T-helper 1 cell (primary cell): ENCODE measurements at places on chromosomes 12 and 14.

DNA sequence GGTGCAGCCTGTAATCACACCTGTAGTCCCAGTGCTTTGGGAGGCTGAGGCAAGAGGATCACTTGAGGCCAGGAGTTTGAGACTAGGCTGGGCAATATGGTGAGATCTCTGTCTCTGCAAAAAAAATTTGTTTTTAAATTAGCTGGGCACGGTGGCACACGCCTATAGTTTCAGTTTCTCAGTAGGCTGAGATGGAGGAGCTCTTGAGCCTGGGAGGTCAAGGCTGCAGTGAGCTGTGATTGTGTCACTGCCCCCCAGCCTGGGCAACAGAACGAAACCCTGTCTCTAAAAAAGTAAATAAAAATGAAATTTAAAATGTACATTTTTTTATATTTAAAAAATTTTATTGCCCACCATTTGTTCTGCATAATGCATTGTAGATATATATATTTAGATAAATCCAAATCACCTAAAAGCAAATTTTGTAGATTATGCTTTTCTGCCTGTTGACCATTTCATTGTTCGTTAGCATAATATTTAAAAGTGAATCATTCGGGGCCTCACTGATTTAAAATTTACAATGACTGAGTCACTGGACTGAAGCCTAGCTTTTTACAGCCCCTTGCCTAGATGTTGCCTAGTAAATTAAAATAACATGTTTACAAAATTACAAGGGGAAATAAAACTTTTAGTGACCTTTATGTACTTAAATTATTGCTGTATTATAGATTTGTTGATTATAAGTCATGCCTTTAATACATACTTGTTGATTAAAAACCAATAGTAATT lies 87.9 kb downstream of the USP15 start:
- no peak for DNase-seq

DNA sequence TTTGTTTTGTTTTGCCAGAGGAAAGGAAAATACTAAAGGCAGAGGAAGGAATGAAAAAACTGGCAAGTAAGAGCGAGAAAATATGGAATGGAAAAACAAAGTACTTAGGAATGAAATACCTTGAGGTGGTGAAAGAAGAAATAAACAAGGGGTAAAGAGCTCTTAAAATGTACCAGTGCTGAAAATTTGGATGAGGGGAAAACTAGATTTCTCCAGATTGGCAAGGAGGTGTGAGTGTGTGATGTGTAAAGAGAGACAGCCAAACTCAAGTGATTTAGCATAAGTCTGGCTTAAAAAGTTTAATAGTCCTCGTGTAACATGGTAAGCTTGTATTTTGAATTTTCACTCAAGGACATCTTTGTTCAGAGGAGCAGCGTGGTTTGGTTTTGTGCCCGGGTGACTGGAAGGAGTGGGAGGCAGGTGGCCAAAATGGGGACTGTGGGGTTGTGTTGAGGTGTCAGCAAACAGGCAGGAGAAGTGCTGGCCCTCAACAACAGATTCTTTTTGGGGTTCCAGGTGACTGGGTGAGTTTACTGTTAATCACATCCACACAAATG lies 102.7 kb downstream of the DACT1 start:
- no peak for DNase-seq

GRCh38 chr12:98893126-98893674 lies 248.1 kb downstream of the APAF1 start:
- no peak for DNase-seq

DNA sequence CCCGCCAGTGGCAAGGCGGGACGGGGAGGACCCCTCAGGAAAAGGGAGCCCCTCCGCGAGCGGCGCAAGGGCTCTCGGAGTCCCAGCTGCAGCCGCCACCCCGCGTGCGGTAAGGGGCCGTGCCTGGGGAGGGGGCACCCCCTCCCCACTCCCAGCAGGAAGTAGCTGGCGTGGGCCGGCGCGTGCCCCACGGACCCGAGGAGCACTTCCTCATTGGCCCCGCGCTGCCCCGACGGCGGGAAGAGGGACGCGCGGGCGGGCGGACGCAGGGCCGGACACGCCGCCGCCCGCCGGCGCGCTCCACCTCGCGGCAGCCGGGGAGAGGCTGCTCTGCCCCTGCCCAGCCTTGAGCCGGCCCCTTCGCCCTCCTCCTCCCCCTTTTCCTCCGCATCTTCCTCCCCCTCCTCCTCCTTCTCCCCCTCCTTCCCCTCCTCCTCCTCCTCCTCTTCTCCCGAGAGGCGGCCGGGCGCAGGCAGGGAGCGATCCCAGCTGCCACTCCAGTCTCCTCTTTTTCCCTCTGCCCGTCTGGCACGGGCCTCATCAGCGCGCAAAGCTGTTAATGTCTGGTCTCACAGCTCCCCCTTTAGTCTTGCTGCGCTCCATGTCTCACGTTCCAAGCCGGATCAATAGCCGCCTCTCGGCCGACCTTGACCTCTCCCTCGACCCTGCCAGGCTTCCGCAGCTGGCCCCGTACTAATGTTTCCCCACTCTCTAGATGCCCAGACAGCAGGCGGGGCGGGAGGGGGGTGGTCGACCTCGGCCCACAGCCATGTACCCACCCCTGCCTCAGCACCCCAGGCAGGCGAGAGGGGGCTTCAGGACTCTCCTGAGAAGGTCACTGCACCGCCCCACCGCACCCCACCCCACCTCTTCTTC lies 2.6 kb upstream of the BCL11B start:
- no peak for DNase-seq

DNA sequence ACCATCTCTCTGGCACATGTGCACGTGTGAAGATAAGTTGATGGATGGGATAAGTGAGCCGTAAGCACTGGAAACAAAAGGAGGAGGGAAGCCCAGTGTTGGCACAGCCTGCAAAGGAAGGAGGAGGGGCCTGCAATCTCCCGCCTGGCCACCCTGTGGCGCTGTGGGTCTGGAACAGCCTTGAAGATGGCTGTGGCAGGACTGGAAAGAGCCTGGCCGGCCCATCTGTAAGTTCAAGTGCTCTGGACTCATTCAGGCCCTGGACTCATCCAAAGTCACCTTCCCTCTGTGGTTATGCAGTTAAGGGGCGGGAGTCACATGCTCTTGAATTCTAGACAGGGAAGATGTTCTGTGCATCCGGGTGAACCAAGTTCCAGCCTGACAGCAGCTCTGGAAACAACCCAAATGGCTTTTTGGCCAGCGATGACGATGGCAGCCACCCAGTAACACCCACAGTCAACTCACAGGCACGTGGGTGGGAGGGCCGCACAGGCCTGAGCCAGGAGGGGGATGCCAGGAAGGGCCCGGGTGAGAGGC lies 50.4 kb downstream of the CHGA start:
- no peak for DNase-seq

DNA sequence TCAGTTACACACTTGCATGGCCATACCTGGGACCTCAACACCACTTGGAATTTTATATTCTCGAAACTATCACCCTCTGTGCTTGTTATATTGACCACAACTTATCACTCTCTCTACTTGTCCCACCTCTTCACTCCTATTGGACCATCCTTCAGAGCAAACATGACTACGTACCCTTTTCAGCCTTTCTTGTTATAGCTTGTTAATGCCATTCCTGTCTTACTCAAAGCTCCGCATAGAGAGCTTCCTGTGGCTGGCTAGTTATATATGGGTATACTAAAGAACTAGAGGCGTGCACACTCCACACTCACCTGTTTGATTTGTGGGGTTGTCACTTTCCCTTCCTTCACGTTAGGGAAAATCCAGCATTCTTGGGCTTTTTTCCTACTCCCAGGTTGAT lies 26.3 kb upstream of the FRS2 start:
- DNase-seq: no peak

GRCh38 chr14:77083082-77083481 lies 15.0 kb upstream of the CIPC start:
- DNase-seq: no peak

DNA sequence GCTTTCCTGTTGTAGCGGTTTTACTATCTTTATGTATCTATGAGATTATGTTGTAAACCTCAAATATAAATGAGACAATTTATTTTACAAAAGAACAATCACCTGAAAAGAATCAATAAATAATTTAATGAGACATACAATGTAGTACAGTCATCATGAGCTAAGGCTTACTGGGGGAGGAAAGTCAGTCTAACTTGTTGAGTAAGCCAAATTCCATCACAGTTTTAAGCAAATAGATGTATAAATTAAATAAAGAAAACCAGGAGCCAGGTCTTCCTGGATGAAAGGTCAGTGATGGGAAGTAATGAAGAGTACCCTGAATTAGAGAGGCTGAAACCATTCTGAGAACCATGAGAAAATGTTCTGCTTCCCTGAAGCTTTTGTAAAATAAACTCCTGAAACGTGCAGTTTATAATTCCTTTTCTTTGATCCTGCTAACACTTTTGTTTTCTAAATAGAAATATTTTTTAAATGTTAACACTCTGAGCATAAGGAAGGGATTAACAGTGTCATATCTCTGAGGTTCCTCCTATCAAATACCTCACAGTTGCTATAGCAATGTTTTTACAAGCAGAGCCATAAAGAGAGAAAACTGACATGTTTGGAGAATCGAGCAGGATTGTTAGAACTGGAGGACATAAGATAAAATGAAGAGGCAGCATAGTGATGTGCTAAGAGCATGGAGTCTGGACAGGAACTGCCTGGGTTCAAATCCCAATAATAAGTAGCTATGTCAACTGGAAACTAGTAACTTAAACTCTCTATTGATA lies 444.9 kb upstream of the FOXG1 start:
- no peak for DNase-seq

GRCh38 chr14:104777808-104778249 lies 17.7 kb downstream of the AKT1 start:
- DNase-seq: no peak

DNA sequence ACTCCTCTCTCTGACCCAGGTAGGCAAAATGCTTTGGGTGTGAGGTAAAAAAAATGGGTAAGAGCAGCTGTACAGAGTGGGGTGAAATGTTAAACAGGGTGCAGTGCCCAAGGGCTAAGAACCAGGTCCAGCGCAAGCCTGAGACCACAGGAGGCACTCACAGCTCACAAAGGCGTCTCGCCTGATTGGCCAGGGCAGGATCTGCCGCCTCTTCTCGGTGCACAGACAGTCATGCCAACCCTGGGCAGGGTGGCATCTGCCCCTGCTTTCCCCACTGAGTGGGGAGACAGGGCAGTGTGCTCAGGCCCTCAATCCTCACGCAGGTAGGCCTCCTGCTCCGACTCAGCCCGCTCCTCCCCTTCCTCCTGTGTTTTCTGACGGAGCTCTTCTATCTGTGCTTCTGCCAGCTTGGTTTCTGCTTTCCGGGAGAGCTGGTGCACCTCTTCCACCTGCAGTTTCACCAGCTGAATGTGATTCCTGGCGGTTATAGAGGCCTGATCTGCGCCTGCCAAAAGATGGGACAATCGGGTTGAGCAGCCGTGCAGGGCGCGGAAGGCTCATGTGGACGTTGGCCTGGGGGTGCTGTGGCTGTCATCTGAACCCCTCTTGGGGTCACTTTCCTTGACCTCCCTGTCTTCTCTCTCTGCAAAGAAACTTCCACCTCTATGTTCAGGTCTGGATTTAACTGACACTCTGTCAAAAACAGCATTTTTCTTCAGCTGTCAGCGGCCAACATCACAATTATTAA lies 4.7 kb downstream of the B3GNT4 start:
- no peak for DNase-seq
